ENCODE measurements at places on chromosomes 5 and 9.

- DNase-seq: no peak
Measured at GRCh38 chr5:77325921-77326541, 115.6 kb downstream of the PDE8B start.

- DNase-seq: no peak
Measured at GRCh38 chr5:27403243-27403882, 365.0 kb upstream of the CDH9 start.

GRCh38 chr9:111965566-111966019 is 69.0 kb downstream of the UGCG start:
- no peak for DNase-seq

- DNase-seq: no peak
Measured at GRCh38 chr5:160824301-160825001, 27.6 kb downstream of the ATP10B start.

GRCh38 chr5:48192-48591 is 43.8 kb upstream of the PLEKHG4B start:
- DNase-seq: no peak

GRCh38 chr5:157965989-157966388 is 107.0 kb upstream of the CLINT1 start:
- no peak for DNase-seq

- no peak for DNase-seq
Measured at GRCh38 chr5:179880848-179881590, 22.4 kb upstream of the MRNIP start.

DNA sequence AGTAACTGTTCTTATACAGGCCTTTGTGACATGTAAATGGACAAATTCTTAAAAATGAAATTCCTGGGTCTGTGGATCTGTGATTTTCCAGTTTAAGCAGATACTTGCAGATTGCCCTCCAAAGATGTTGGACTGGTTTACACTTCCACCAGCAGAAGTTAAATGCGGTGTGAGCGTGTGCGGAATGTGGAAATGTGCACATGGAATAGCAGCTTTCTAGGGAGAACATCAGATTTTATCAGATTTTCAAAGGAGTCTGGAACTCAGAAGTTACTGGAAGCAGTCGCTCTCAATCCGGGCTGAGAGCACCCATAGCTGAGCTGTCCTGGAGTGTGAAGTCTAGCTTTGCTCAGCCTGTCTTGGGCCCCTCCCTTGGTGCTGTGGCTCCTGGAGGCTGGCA is 97.4 kb downstream of the PPARGC1B start:
- DNase-seq: no peak

DNA sequence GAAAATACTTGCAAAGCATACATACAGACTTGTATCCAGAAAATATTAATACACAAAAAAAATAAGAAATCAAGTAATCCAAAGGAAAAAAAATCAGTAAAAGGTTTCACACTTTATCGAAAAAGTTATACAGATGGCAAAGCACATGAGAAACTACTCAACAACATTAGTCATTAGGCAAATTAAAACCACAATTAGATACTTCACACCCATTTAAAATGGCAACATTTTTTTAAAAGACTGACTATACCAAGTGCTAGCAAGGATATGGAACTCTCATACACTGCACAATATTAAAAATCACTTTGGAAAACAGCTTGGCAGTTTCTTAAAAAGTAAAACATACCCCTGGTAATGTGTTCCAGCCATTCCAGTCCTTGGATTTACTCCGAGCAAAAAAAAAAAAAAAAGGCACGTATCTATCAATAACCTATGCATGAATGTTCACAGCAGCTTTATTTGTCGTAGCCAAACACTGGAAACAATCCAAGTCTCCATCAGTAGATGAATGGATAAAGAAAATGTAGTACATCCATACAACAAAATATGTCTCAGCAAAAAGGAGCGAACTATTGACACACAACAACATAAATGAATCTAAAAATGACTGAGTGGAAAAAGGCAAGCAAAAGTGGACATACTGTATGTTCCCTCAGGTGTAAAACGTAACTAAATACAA is 66.0 kb downstream of the GNAQ start:
- DNase-seq: no peak

DNA sequence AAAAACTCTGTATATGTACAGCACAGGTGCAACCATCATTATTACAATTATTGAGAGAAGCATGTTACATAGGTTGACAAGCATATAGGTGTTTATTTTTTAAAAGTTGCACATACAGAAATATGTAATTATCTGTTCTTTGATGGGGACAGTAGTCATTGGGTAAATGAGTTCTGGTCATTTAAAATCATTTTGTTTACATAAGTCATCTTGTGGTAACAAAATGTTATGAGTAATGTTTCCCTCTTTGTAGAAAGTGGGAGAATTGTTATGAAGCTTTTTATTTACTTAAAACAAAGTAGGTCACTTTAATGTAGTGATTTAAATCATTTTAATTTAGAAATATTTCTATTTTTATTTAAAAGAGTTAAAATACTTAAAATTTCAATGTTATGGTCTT is 33.8 kb upstream of the FBXL17 start:
- no peak for DNase-seq

GRCh38 chr5:173385832-173386360 is 57.7 kb upstream of the STC2 start:
- no peak for DNase-seq

- DNase-seq: no peak
Measured at GRCh38 chr5:36667824-36668223, 61.4 kb downstream of the SLC1A3 start.

DNA sequence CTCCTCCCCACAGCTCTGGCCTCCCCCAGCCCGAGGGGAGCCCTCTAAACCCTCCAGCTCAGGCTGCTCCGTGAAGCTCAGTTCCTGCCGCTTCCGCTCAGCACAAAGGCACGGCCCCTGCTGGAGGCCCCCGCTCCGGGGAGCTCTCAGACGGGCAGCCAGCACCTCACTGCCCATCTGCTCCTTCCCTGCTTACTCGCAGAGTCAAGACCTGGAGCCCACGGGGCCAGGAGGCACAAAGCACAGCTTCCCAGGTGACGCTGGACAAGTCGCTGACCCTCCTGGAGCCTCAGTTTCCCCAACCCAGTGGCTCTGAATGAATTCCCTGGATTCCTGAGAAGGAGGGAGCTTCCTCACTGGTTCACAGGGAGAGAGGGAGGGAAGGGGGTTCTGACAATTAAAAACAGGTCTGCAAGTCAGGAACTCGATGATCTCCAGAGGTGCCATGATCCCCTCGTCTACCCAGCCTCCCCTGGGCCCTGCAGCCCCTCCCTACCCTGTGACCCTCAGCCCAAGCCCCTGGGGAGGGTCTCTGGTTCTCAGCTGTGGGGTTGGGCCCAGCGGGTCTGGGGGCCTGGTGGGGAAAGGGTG is 36.2 kb downstream of the VAV2 start:
- DNase-seq: no peak

- DNase-seq: no peak
Measured at GRCh38 chr9:115306865-115307264, 188.9 kb upstream of the TNC start.

GRCh38 chr9:114050226-114050568 is 27.9 kb downstream of the AMBP start:
- no peak for DNase-seq

DNA sequence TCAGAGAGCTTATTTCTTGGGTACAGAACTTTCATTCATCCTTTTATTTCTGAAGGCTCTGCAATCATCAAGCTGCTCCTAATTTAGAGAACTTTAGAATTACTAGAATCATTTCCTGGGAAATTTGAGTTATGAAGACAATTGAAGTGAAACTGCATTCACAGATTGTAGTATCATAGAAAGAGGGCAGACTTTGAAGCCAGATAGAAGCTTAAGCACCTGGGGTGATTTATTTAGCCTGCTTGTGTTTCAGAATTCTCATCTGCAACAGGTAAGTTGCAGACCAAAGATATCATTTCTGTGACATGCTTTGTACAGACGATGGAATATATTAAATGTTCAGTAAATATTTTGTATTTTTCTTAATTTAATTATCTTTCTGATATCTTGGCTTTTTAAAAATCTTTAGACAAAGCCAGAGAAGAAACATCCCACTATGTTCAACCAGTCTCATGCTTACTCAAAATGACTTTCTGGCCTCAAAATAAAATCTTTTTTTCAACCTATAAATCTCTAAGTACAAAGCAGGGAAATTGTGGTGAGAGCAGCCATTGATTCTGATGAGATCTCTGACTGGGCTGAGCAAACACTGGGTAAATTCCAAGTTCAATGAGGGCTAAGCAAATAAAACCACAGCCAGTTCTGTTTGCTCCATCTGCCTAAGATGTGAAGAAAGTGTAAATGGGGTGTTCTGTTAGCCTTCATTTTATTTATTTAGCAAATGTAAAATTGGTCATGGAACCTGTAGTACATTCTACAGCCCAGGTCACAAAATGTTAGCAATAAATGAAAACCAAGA is 264.7 kb upstream of the CCNG1 start:
- no peak for DNase-seq

GRCh38 chr9:112366591-112366990 is 13.3 kb upstream of the HSDL2 start:
- DNase-seq: no peak

- no peak for DNase-seq
Measured at GRCh38 chr5:143636931-143637528, 174.9 kb upstream of the HMHB1 start.

DNA sequence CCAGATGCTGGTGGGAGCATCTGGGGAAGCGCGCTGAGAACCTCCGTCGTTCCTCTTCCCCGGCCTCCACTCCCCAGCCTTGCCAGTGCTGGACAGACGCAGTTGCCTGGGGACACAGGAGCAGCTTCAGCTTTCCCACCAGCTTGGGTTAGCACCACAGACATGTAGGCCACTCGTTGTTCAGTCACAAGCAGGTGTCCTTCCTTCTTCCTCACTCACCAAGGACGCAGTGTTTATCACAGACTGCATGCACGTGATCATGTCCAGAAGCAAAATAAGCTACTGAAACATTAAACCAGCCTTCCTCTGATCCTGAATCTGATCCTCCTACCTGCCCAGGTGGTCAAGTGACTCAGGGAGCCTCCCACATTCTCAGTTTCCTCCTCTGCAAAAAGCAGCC is 232.9 kb downstream of the SYK start:
- DNase-seq: no peak

DNA sequence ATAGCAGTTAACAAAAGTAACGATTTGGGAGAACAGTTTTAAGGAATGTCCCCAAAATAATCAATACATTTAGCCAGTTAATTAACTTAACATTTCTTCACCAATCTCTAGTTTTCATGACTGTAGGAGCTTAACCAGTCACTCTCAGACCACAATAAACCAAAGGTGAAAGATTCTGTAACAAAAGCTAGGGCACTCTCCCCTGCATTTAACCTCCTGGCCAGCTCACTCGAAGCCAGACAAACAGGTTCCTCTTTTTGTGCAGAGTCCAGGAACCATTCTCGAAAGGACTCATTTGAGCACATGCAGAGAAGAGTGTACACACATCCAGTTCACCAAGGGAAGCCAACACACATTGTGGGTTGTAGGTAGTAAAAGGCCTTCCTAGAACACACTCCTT is 6.5 kb downstream of the IL7R start:
- no peak for DNase-seq

DNA sequence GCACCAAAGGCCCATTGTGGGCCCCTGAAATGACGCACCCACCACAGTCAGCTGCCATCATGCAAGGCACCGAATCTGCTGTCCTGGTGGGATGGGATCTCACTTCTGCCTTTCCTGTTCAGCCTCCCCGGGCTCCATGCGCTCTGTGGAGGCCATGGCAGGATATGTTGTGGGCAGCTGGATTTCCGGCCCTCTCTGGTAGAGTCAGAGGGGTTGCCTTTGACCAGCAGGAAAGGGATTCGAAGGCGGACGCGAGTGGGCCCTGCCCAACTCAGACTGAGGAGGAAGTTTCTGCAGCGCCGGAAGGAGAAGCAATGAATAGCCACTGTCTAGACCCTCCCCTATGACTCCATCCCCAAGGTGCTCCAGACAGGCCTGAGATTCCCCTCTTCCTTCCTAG is 35.5 kb downstream of the GADD45G start:
- no peak for DNase-seq

DNA sequence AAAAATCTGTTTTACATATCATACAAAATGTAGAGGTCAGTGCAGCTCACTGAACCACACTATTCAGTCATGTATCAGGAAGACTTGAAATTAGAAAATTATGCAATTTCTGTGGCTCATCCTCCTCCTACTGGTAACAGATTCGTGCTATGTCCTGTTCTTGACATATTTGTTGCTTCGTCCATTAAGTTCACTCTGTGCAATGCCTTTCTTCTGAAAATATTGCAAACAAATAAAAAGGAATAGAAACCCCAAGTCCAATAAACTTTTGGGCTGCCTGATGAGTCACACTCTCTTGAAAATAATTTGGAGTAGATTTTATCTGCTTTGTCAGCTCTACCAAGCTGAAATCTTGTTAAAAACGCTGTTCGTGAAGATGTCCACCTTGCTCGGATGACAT is 391.2 kb downstream of the RAB3C start:
- DNase-seq: no peak

GRCh38 chr9:97640325-97640724 is 6.7 kb downstream of the NCBP1 start:
- DNase-seq: no peak

- DNase-seq: no peak
Measured at GRCh38 chr9:5652821-5653220, 23.9 kb downstream of the RIC1 start.

DNA sequence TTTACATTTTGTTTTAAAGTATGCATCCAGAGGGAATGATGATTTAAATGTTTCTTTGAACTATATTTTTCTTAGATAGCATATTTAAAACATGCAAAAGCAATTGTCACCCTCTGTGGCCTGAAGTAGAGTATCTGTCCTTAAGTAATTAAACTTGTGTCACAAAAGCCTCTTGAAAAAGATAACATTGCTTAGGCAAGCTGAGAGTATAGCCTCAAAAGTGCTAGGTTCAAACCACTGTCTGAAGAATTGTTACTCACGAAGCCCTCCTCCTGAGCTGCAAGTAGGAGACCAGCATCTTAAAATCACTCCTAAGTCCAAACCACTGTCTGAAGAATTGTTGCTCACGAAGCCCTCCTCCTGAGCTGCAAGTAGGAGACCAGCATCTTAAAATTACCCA is 378.0 kb upstream of the PRR16 start:
- DNase-seq: no peak

- DNase-seq: no peak
Measured at GRCh38 chr9:116147821-116148220, 5.8 kb upstream of the PAPPA start.

DNA sequence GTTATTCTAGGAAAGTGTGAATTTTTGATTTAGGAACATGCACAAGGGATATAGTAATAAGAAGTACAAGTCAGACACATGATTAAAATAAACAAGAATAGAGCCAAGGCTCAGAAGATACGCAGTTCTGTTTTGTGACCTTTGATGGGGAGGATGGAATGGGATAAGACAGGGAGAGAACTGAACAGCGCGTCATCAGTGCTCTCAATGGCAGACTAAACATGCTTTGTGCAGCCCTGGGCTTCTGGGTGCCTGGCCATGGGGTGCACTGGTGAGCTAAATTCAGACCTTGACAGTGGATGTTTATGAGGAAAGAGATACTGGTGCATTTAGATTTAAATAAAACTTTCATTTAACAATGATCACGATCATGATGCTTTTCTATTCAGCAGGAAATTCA is 309.7 kb downstream of the ARHGEF28 start:
- no peak for DNase-seq

DNA sequence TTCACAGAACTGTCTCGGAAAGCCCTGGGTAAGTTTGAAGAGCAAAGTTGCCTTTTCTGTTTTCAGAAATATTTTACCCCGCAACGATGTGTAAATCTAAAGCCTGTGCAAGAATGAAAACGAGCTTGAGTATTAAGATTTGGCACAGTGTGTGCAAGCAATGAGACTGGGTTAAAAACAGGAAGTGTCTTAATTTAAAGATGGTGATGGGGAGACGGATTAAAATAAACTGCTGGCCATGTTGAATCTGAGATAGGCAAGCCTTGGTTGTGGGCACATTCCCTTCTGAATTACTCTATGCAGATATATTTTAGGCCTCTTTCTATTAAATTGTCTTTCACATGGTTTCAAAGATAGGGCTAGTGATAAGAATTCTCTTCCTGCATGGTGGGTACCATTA is 294.2 kb upstream of the DMRT1 start:
- no peak for DNase-seq
